ENCODE measurements at places on chromosomes 12 and 14.

- DNase-seq = peak; percentile 20
Observed at GRCh38 chr14:89621009-89621421, 204.0 kb upstream of the FOXN3 start.

- DNase-seq = no peak
Observed at GRCh38 chr14:103915616-103916015, 12.6 kb upstream of the TDRD9 start.

- DNase-seq = no peak
Observed at GRCh38 chr12:76836633-76837032, 42.2 kb downstream of the CSRP2 start.

DNA sequence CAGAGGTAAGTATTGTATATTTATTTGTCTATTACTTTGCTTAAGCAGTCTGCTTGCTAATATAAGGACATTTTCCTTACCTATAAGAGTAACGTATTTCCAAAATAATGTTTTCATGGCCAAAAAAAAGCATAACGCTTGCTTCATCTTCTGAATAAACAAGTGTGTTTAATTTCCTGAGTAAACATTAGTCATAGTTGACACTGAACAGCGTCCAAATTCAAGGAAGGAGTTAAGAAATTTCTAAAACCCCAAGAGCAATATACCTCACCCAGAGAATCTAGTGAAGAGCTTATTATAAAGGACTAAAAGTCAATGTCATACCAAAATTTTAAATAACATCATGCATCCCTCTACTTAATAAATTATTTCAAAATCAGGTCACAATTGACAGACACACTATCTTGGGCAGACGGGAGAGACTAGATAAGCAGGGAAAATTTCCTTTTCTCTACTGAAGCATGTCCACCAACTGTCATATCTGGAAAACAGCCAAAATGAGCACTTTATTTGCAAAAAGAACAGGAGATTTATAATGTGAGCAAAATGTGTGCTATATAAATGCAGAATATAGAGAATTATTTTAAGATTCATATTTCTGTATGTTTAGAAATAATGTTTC is 25.1 kb downstream of the ANKS1B start:
- no peak for DNase-seq

GRCh38 chr14:52885230-52885629 is 65.6 kb downstream of the FERMT2 start:
- DNase-seq = no peak

Data from activated naive CD4-positive, alpha-beta T cell (primary cell).